ENCODE measurements at places on chromosomes 2 and 18. TPM values are rescaled to one million over a fixed set of nuclear protein-coding genes. Genes with fewer than 3 reads are reported as not detected.

Gene ABCG8
- not detected for total RNA-seq

Gene TMEM178A
- not detected for total RNA-seq

Gene GCG
- not detected for total RNA-seq

Gene CYS1
- 1.2 TPM for total RNA-seq

Gene FNDC4
- total RNA-seq, result 14.5 TPM

Gene MATN3
- 1.3 TPM for total RNA-seq

Gene CDK15
- not detected for total RNA-seq

Gene EVX2
- not detected for total RNA-seq

Gene LBX2
- 0.98 TPM for total RNA-seq

Gene CFAP221
- not detected for total RNA-seq

Gene SERPINB3
- total RNA-seq, result 0.17 TPM

Gene PLEKHA3
- total RNA-seq, result 8.3 TPM

Gene HOXD1
- total RNA-seq, result 15.4 TPM

Gene DNER
- total RNA-seq, result not detected

Gene POTEI
- 0.51 TPM for total RNA-seq

Gene IL36A
- total RNA-seq, result not detected

Gene PLA2R1
- total RNA-seq, result 17.0 TPM

Gene RBKS
- 1.2 TPM for total RNA-seq

Gene IL36B
- total RNA-seq, result not detected

Gene POLE4
- 13.2 TPM for total RNA-seq
